ENCODE measurements at places on chromosomes 5 and 9.

- no peak for DNase-seq
These were observed 107.9 kb upstream of the LARP1 start for GRCh38 chr5:154647114-154647760.

- DNase-seq: no peak
These were observed 128.3 kb downstream of the MARCHF11 start for GRCh38 chr5:16051246-16051755.

- no peak for DNase-seq
These were observed 371.3 kb downstream of the DMRT2 start for GRCh38 chr9:1421436-1421835.

DNA sequence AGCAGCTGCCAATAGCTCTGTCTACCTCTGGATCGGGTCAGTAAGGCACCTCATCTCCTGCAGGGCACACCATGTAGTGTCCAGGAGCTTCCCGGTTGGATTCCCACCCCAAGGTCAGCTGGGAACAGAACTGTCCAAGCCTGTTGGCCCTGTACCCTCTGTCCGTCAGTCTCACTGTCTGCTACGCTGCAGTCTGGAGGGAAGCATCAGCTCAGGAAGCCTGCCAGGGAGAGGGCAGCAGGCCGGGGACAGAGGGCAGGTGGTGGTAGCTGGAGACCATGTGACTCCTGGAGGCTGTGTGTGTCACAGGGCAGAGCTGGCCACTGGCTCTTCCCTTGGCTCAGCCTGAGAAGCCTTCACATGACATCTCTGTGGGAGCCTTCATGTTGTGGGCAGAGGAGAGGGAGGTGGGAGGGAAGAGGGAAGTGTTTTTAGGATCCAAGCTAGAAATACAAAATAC lies 134.5 kb downstream of the SEC61B start:
- DNase-seq: no peak

GRCh38 chr5:102532123-102532522 lies 33.3 kb upstream of the SLCO6A1 start:
- DNase-seq: no peak

GRCh38 chr5:932628-933250 lies 40.1 kb downstream of the TRIP13 start:
- no peak for DNase-seq

- DNase-seq: no peak
These were observed 61.5 kb downstream of the MEIKIN start for GRCh38 chr5:131883984-131884383.

DNA sequence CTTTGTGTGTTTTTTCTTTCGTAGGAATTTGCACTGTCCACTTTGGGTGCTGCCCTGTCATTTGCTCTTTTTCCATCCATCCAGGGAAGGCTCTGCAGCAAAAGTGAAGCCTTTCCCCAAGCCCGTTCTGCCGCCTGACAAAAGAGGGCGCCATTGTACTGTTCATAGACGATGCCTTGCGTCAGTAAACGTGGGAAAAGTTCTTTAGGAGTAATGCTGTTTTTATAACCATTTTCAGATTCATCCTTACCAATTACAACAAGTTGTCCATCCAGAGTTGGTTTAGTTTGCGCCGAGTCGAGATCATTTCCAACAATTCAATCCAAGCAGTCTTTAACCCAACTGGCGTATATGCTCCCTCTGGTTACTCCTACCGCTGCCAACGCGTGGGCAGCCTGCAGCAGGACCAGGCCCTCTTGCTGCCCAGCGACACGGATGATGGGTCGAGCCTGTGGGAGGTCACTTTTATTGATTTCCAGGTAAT lies 34.3 kb upstream of the RPS23 start:
- peak; percentile 9 for DNase-seq

DNA sequence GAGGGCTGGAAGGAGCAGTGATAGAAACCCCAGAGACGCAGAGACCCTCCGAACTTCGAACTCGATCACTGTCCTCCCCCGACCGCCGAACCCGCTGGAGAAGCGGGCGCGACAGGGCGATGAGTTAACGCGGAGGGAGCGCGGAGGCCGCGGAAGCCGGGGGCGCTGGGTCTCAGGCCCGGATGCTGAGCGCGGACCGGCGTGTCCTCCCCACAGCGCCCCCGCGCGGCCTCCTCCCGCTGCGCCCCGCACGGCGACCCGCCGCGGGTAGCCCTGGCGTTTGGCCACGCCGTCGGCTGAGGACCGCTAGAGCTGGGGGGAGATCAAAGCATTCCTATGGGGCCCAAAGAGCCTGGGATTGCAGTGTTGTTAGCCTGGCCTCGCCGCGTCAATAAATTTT lies 7.7 kb upstream of the DMRT2 start:
- no peak for DNase-seq

GRCh38 chr5:19240170-19240569 lies 747.8 kb downstream of the CDH18 start:
- no peak for DNase-seq

GRCh38 chr5:93279296-93279963 lies 301.6 kb downstream of the NR2F1-AS1 start:
- DNase-seq: no peak

DNA sequence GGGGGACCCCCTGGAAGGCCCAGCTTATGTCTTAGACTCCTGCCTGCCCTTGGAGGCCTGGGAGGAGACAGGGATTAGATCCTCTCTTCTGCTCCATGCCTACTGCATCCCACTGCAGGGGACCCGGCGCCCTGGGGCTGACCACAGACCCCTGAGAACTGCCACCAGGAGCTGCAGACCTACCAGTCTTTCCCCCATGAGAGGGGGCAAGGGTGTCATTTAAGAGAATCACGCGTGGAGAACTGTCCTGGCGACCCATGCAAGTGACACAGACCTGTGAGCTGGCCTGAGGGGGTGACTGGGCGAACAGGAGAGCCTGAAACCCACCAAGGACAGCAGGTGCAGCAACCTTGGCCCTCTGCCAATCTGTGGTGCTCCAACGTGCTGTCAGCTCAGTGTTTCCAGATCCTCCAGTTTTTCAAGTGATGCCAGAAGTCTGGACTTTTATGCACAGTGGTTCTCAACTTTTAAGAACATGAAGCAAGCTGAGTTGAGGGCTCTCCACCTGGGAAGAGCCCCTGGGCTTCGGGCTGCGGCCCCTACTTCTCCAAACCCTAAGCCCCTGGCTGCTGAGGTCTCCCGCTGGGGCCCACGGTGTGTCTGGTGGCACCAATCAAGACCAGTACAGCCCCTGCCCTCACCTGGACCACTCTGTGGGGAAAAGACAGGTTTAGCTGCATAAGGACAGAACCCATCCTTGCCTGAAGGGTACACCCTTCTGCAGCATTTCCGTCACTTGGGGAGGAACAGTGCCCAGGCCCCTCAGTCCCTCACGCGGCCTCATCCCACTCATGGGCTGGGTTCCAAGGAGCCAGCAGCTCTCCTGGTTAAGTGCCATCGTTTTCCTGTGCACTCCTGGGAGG lies 18.2 kb downstream of the GFPT2 start:
- DNase-seq: no peak

DNA sequence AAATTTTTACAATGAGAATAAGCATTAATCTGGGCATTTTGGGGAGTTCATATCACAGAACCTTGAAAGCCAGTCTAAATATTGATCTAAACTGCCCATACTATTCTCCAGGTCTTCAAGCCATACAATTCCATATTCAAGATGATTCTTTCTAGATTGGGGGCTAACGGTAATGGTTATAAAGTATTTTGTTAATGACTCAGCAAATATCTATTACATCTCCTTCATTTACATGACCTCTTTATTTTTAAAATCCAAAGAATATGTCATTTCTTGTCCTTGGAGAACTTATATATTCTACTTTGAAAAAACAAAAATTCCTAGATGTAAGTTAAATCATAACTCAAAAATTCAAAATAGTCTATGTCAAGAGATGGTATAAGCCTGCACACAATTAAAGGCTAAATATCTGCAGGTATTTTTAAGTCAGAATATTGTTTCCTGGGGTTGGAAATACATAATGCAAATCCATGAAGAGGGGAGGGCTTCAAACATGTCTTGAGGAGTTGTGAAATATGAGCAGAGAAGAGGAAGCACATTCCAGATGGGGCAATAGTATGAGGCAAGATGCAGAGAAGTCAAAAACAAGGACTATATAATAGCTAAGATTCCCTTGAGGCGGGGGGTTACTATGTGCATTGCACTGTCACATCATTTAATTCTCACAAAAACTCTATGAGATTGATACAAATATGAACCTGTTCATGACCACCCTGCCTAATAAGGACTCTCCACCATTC lies 526.4 kb downstream of the NR2F1-AS1 start:
- DNase-seq: no peak

GRCh38 chr9:26750162-26750561 lies 142.4 kb downstream of the CAAP1 start:
- no peak for DNase-seq

DNA sequence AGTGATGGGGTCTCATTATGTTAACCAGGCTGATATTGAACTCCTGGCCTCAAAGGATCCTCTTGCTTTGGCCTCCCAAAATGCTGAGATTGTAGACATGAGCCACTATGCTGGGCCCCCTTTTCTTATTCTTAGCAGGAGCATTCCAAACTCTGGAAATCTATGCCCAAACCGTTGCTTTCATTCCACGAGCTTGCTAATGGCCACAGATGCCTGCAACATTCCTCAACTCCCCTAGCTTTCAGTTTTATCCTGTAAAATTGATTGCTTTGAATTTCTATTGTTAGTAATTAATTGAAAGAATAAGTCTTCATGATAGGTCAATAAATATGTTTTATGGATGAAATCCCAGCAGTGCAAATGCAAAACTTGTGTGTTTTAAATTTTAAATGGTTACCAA lies 564.8 kb upstream of the WWC1 start:
- DNase-seq: no peak

- no peak for DNase-seq
These were observed 574.7 kb downstream of the TLE4 start for GRCh38 chr9:80146466-80146865.

GRCh38 chr5:88808153-88808552 lies 74.8 kb downstream of the MEF2C start:
- no peak for DNase-seq

DNA sequence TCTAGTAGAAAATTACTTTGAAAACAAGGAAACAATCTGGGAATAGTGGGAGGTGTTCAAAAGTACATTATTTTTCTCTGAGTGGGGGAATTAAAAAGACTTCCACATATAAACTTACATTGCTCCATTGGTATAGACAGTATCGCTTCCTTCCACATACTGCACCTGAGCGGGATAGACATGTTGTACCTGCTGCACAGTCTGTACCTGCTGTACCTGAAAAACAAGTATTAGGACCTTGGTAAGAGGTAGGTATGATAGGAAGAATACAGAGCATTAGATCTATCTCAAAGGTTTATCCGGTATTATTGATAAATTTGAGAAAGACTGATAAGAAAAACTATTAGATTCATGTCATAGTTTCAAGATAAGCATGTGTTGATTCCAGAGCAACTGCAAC lies 179.3 kb downstream of the RFX3 start:
- DNase-seq: no peak

DNA sequence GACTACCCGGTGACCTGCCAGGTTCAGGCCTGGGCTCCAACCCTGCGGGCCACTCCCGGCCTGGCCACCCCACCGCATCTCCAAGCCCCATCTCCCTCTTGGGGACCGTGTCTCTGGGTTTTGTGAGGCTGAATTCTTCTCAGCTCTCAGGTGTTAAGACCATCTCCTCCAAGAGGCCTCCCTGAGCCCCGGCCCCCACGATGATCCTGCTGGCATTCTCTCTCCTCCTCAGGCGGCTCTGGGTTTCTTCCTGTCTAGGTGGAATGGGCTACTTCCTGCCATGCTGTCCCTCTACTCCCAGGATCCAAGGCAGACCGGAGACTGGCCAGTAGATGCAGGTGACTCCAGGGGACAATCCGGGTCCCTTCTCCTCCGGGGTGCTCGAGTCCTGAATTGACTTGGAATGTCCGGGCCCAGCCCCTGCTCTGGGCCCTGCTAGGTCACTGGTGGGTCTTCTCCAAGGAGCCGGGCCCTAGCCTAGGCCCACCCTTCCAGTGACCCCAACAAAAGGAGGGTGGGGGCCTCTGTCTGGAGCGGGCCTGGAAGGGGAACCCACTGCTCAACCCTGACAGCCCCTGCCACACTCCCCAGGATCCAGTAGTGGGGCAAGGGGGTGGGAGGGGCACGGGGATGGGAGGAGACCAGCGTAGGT lies 219.8 kb downstream of the C9orf50 start:
- DNase-seq: no peak

DNA sequence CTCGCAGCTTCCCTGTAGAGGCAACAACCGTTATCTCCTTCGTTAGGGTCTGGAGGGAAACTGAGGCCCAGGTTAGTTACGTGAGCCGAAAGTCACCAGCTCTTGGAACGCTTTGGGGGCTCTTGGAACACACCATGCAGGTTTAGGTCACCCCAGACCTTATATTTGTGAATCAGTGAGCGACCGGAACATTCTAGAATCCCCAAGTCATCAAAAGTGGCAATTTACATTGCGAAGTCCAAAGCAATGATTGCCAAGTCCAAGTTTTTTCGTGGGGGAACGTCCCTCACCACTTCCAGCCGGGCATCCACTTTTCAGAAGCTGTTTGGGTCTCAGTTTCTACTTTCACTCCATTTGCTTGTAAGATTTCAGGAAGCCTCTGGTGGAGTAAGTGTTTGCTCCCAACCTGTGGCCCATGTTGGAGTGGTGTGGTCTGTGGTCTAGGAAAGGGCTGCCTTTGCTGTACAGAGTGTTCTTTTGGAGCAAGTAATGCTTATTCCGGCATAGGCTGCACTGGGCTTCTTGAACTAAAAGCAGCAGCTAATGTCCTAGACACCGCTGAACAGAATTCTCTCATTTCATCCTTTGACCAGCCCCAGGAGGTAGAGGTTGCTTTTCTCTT lies 32.8 kb upstream of the SPRY4 start:
- DNase-seq: no peak

DNA sequence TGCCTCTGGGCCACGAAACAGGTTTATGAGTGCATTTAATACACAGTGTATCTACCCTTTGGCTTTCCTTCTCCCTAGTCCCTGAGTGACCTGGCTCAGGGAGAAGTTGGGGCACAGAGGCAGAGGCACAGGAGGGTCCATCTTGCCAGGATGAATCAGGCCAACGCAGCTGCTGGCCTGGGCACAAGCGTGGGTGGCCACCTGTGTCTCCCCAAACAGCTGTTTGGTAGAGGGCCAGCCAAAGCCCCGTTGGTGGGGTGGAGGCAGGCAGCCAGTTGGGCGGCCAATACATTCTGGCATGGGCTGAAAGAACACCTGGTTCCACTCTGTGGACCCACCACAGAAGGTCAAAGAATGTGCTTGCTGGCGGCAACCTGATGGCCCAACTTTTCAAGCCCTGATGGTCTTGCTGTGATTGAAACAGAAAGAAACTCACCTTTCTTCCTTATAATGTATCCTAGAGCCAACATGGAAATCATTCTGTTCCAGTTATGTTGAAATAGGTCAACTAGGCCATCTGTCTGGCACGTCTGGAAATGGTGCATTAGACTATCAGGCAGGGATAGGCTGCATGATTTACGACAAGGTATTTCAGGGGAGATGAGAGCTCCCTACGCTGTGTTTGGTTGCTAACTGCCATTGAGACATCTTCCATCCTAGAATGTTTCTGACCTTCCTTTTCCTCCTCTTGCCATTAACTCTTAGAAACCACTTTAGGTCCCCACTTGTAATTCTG lies 337.4 kb downstream of the ADAMTS6 start:
- DNase-seq: no peak

- no peak for DNase-seq
These were observed 178.3 kb downstream of the CWC27 start for GRCh38 chr5:64947031-64947430.

GRCh38 chr5:102865171-102865509 lies 110.0 kb downstream of the PAM start:
- DNase-seq: no peak
